Esophagus squamous epithelium (tissue), 5 donors: ENCODE measurements at places on chromosomes 12 and 14.

GRCh38 chr12:12908252-12908651 lies 16.9 kb downstream of the GPRC5A start:
- no peak for DNase-seq

GRCh38 chr12:14314801-14315200 lies 50.7 kb upstream of the ATF7IP start:
- no peak for DNase-seq

GRCh38 chr14:87131879-87132278 lies 861.1 kb downstream of the GALC start:
- DNase-seq: no peak

- DNase-seq: no peak
These were observed 995.4 kb downstream of the NRXN3 start for GRCh38 chr14:79165471-79166090.

DNA sequence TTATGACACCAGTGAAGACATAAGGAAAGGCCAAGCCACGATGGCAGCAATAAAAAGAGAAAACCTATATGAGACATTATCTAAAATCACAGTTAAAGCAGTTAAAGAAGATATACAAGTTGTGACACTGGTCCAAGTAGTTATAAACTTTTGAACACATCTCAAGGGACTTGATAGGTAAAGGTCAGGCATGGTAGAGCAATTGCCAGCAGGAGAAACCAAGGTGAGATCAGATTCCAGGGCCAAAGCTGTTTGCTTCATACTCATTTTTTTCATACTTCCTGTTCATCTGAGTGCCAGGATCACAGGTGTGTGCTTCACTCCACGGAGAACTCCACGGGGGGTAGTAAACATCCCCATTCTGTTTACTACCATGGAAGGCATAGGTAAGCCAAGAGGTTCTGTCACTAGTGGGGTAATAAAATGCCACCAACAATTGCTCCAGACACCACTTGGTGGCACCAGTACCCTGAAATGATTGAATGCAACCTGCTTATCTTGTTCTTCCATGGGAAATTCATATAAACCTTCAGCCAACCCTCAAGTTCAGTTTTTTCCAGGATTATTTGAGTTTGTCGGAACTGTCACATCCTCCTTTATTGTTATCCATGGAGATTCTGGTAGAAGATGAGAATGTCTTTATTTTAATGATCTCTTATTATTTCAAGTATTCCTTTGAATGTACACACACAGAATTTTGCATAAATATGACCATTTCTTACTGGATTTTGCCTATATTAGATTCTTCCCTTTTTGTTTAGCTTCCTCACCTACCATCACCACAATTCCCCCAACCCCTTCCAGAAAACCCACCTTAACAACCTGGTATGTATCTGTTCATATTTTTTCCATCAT lies 59.2 kb upstream of the TSPAN8 start:
- DNase-seq: no peak

- DNase-seq: no peak
These were observed 16.8 kb downstream of the OR4K1 start for GRCh38 chr14:19947413-19948090.

- DNase-seq: no peak
These were observed at the start of gene NFE2 for GRCh38 chr12:54300732-54301427. Gene NFE2, minus strand, starts transcription at chr12:54301015. Its CDS starts 5,767 bp downstream, at chr12:54295248.

- no peak for DNase-seq
These were observed 21.8 kb downstream of the WNK1 start for GRCh38 chr12:774051-774614.

GRCh38 chr14:96086574-96087077 lies 47.5 kb downstream of the C14orf132 start:
- no peak for DNase-seq

- DNase-seq: no peak
These were observed 43.9 kb downstream of the TMTC3 start for GRCh38 chr12:88185988-88186387.

DNA sequence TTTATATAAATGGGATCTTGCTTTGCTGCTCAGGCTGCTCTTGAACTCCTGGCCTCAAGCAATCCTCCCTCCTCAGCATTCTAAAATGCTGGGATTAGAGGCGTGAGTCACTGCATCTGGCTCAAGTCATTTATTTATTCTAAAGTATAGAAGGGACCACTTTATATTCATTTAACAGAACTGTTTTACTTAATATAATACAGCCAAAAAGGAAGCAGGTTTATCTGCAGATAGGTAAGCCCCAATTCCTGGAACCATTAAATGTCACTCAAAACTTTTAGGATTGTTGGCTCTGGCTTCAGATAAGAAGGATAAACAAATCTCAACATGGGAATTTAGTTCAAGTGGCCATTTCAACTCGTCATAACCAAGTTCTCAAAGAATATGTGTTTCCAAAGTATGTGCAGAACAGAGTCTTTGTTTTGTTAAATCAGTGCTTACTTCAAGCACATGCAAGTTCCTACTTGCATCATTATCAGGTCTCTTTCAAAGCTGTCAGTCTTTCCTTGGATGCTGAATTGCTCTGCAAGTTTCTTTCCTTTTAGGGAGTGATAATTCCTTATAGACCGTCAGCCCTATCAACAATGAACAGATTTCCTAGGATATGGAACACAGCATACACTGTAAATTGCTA lies 60.4 kb downstream of the KITLG start:
- no peak for DNase-seq

DNA sequence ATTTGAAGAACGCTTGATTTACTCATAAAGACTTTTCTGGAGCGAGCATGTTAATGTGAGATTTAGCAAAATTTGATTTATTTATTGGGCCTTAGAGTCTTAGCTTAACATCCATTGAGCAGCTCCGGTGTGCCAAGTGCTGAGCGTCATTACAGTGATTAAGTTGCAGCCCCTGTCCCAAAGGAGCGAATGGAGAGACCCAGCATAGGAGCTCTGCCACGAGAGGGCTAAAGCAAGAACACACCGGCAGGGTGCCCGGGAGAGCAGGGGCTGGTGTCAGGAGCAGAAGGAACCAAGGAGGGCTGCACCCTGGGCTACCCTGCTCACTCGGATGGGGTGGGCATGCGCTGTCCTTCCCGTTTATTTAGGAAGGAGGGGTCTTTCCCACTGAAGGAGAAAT lies 50.6 kb downstream of the PPP2R5C start:
- no peak for DNase-seq

DNA sequence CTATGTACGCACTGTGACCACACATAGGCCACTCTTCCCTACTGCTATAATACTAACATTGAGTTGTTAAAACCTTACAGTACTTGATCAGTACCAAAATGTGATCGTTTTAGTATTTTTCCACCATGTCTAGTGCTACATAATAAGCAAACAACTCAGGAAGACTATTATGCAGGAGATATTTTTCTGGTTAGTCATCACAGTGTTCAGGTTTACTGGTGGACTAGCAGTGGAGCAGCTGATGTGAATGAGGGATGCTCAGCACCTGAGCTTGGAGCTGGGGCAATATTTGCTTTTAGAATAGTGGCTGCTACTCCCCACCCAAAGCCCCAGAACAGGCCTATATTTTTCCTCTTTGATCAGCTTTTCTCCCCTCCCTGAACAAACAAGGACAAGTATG lies 513.1 kb downstream of the KCNH5 start:
- DNase-seq: no peak

DNA sequence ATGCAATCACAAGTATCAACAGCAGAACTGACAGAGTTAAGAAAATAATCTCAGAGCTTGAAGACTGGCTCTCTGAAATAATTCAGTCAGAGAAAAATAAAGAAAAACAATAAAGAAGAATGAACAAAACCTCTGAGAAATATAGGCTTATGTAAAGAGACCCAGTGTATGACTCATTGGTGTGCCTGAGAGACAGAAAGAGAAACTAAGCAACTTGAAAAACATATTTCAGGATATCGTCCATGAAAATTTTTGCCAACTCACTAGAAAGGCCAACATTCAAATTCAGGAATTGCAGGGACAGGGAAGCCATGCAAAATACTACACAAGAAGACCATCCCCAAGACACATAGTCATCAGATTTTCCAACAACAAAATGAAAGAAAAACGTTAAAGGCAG lies 56.2 kb downstream of the APOBEC1 start:
- DNase-seq: no peak

GRCh38 chr12:70540996-70541395 lies 96.2 kb downstream of the PTPRB start:
- no peak for DNase-seq

GRCh38 chr14:49808780-49809179 lies 40.8 kb downstream of the KLHDC2 start:
- DNase-seq: no peak

GRCh38 chr12:64678248-64678647 lies 68.0 kb downstream of the RASSF3 start:
- DNase-seq: no peak

DNA sequence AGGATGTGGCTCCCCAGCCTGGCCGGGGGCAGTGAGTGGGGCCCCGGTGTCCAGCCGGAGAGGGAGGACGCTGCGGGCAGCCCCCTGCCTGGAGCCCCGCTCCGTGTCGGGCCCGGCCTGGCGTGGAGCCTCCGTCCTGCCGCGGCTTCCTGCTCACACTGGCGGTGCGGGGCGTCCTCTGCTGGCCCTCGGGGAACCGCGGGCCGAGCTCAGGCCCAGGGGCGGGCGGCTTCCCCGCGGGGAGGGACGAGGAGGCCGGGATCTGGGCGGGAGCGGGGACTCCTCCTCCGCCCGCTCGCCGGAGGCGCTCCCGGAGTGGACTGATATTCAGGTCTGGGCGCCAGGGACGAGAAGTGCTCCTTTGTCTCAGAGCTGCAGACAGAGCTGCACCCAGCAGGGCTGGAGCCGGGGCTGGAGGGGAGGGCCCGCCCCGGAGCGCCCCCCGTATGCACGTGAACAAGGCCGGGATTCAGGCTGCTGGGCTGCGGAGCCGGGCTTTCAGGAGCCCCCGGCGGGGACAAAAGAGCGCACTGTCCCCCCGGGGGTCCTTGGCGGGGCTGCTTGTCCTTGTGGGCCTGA lies 2.2 kb downstream of the MMP17 start:
- no peak for DNase-seq

- no peak for DNase-seq
These were observed 1089.1 kb downstream of the SLC6A15 start for GRCh38 chr12:83823386-83824045.

DNA sequence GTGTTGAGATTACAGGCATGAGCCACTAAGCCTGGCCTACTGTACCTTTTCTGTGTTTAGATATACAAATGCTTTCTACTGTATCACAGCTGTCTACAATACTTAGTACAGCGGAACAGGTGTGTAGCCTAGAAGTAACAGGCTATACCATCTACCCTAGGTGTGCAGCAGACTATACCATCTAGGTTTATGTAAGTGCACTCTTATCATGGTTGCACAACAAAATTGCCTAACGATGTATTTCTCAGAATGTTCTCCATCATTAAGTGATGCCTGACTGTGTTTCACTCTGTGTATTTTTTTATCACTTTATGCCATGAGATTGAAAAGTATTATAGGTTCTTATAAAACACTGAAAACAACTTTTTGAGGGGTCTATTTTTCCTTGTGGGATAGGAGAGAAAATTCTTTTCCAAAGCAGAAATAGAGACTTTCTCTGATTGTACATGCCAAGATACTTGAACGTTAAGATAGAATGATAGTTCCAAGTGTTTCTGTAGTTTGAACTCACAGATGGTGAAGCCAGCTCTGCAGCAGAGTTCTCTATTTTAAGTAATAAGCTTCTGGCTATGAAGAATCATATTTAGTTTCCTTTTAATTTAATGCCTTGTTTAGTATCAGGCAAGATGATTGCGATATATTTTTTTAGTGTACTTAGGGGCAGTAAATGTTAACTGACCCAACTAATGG lies 17.0 kb downstream of the TMPRSS12 start:
- no peak for DNase-seq

- DNase-seq: no peak
These were observed 415.8 kb downstream of the TMTC2 start for GRCh38 chr12:83102499-83102898.

- DNase-seq: no peak
These were observed 100.7 kb downstream of the VCPKMT start for GRCh38 chr14:50015716-50016115.

GRCh38 chr12:77070382-77070781 lies 5.0 kb upstream of the E2F7 start:
- DNase-seq: no peak

- DNase-seq: no peak
These were observed 52.0 kb downstream of the NOC4L start for GRCh38 chr12:132196038-132196872.

GRCh38 chr14:22901799-22902198 lies 17.1 kb downstream of the RBM23 start:
- DNase-seq: no peak

DNA sequence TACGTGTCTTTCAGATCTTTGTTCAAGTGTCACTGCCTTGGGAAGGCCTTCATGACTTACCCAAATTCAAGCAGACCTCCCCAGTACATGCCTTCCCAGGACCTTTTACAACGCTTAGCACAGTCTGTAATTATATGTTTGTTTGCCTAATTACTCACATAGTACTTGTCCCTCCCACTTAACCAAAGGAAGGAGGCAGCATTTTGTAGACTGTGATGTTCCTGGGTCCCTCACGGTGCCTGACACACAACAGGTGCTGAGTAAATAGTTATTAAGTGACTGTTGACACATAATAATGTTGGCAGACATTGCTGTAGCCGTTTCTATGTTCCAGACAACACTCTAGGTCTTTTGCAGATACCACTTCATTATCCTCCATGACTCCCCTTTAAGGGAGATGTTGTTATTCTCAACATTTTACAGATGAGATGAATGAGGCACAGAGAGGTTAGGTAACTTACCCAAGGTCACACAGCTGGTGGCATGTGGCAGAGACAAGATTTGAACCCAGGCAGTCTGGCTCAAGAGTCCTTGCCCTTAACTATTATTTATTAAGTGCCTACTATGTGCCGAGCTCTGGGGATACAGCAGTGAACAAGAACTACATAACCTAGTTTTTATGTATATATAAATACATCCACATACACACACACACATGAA lies 130.7 kb downstream of the PHETA1 start:
- DNase-seq: no peak

DNA sequence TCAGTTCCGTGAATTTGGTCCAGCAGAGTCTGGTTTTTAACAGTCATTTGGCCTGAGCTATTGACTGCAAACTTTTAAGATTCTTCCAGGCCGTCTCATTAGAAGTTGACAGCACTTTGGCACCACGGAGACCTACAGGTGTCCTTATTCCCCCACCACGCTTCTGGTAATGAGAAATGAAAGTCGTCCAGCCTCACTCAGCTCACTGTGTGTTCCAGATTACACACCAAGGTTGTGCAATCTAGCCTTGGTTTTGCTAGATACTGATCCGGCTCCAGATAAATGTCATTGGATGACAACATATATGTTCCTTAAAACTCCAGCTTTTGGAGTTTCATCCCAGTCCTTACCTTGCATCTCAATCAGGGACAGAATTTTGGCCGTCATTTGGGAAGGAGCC lies 210.4 kb downstream of the CHST11 start:
- no peak for DNase-seq
